Nucleus accumbens (tissue), 56 donors: ENCODE measurements at places on chromosomes 11 and 22.
A peak's percentile ranks its signal among the peaks of the same experiment; 100 is the strongest.

- peak; percentile 41 for DNase-seq
Measured at GRCh38 chr22:38413085-38414008, 41.7 kb downstream of the KCNJ4 start.

DNA sequence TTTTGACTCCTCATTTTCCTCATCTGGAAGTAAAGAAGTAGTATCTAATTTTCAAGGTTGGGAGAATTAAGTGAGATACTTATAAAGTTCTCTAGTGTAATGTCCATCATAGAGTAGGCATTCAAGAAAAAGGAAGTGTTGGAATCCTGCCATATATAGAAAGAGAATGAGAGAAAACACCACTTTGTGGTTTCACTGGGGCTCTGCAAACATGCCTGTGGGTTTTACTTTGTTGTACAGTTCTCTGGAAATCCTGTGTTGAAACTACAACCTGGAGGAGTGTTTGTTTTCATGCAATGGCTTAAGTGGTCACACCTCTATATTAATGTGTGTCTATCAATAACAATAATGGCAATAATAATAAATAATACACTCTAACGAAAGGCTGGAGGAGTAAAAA lies 741.7 kb downstream of the NELL1 start:
- no peak for DNase-seq

GRCh38 chr11:107752949-107753822 lies 41.3 kb upstream of the SLN start:
- DNase-seq = no peak

DNA sequence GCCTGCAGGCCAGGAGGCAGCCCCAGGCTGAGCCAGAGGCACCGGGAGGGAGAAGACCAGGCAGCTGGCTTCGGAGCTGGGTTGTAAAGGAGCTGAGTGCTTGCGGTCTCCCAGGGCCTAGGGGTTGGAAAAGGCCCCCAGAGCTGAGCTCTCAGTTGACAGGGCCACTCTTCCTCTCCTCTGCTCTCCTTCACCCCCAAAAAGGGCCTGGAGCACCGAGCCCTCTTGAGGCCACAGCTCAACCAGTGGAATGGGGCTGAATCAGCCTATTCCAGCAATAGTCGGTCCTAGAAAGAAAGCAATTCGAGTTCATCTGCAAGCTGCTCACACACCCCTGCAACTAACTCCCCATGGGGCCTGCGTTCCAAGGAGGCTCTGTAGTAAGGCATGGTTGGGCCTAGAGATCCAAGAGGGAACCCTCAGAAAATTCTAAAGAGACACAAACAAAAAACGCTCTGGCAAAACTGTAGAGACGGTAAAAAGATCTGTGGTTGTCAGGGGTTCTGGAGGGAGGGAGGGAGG lies 205.0 kb downstream of the BUD13 start:
- DNase-seq = no peak

DNA sequence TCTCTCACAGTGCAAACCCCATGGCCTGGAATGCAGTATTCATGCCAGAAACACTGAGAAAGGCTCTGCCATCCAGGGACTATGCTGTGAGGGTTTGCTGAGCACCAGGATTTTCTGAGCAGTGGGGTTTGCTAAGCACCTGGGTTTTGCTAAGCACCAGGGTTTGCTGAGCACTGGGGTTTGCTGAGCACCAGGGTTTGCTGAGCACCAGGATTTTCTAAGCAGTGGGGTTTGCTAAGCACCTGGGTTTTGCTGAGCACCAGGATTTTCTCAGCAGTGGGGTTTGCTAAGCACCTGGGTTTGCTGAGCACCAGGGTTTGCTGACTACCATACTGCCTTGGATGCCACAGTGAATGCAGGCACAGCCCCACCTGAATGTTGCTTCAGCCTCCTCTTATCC lies 48.3 kb upstream of the SMIM38 start:
- DNase-seq = no peak

DNA sequence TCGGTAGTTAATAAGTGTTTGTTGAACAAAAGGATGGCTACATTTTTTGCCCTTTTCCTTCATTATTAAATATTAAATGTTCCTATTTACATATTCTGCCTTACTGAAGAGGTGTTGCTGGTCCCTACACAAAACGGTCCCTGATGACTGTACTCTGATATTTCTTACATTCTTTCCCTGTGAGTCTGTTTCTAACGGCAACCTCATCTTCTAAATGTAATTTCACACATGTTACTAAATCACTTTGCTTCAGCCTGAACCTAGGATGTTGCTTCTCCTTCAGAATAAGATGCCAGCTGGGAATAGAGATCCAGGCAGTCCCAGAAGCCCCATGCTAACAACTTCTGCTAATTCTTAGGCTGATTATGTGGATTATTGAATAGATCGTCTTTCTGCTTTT lies 50.3 kb downstream of the SPON1 start:
- no peak for DNase-seq

GRCh38 chr11:95495706-95496105 lies 264.7 kb upstream of the SESN3 start:
- no peak for DNase-seq

DNA sequence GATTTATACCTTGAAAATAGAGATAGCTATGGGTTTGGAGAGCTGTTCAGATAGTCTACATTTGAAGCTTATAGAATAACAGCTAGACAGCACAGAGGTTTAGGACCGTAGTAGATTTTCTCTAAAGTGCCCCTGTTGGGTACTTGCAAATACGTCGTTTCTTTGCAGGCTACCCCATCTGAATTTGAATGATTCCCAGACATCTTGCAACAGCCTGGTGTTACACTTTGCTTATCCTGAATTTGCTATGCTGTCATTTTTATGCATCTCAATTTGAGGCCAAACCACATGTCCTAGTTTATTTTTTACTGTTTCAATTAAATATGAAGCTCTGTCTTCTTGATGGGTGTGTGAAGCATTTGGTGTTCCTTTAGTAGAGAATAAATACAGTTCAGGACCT lies 142.1 kb downstream of the WNT11 start:
- DNase-seq = no peak

DNA sequence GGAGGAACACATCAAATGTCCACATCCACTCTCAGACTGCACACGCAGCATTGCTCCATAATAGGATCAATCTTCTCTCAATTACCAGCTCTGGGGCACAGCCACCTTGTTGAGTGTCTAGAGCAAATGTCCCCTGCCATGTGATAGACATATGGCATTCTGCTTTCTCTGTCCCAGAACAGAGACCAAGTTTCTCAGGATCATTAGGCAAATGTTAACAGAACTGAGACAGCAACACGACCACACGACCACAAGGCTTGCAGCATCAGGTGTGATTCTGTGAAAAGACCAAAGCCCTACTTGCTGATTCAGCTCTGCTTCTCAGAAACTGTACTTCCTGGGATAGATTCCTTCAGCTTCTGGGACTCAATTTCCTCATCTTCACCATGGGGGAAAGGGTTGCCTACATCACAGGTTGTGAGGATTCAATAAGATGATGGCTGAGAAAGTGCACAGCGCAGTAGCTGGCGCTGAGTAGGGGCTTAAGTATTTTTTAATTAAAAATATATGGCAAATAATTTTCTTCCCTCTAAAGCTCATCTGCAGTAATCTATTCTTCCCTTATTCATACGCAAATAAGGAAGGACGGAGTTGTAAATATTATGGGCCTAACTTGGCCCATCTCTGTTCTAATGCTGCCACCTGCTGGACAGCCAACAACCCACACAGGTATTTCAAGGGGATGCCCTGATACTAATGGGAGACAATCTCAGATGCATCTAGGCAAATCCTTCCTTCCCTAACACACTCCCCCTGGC lies 54.3 kb upstream of the USP47 start:
- DNase-seq = no peak

GRCh38 chr22:38132794-38133193 lies 22.3 kb upstream of the BAIAP2L2 start:
- DNase-seq = no peak

- DNase-seq = peak; percentile 13
Measured at GRCh38 chr11:62340269-62340901, 3.1 kb downstream of the ASRGL1 start.

DNA sequence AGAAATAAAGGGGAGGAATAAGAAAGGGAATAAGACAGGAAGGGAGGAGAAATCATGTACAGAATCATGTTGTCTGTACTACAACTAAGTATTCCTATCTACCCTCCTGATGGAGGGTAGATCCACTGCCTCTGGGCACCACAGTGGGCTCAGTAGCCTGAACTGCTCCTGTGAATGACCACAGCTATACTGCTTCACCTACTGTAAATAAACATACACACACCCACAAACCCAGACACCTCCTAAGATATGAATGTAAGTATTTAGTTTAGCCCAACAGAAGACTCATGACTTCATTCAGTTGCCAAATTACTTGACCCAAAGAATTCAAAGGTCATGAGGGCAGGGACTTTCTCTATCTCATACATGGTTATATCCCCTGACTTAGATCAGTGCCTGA lies 177.3 kb upstream of the C11orf58 start:
- no peak for DNase-seq

GRCh38 chr11:17508791-17509190 lies 32.1 kb upstream of the ABCC8 start:
- no peak for DNase-seq

DNA sequence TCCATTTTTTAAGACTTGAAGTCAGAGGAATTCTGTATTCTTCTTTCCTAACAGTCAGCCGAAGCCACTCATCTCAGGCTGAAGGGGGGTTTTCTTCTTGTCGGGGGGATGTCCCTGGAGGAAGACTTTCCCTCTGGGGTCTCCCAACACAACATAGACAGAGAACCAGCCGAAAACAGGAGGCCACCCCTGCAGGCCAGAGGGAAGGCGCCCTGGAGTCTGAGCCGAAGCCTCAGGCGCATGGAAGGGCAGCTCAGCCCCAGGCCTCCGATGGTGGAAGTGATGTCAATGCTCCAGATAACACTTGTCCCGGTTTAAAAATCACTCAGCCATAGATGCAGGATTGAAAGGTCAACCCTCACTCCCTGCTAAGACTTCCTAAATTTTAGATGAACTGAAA lies 1393.0 kb downstream of the TBC1D22A start:
- no peak for DNase-seq

- no peak for DNase-seq
Measured at GRCh38 chr22:44025171-44026065, 1.3 kb downstream of the PARVB start.

GRCh38 chr11:60924110-60924905 lies at the start of gene TMEM132A:
Gene TMEM132A, plus strand, starts transcription at chr11:60924460. Its CDS starts 174 bp downstream, at chr11:60924634.
- peak; percentile 40 for DNase-seq

GRCh38 chr11:63623513-63624140 lies 9.4 kb upstream of the PLAAT3 start:
- no peak for DNase-seq

GRCh38 chr11:8071616-8072581 lies 9.1 kb upstream of the TUB start:
- DNase-seq = no peak

- DNase-seq = no peak
Measured at GRCh38 chr11:15569305-15570025, 454.7 kb downstream of the INSC start.

DNA sequence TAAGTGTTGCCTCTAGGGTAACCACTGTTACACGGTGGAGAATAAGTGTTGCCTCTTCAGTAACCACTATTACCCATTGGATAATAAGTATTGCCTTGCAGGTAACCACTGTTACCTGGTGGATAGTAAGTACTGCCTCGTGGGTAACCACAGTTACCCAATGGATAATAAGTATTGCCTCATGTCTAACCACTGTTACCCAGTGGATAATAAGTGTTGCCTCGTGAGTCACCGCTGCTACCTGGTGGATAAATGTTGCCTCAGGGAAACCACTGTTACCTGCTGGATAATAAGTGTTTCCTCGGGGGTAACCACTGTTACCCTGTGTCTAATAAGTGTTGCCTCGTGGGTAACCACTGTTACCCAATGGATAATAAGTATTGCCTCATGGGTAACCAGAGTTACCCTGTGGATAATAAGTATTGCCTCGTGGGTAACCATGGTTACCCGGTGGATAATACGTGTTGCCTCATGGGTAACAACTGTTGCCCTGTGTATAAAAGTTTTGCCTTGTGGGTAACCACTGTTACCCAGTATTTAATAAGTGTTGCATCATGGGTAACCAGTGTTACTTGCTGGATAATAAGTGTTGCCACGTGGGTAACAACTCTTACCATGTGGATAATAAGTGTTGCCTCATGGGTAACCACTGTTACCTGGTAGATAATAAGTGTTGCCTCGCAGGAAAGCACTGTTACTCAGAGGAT lies 12.3 kb upstream of the NXPE4 start:
- DNase-seq = no peak

- no peak for DNase-seq
Measured at GRCh38 chr22:43036282-43036829, 21.4 kb upstream of the PACSIN2 start.

DNA sequence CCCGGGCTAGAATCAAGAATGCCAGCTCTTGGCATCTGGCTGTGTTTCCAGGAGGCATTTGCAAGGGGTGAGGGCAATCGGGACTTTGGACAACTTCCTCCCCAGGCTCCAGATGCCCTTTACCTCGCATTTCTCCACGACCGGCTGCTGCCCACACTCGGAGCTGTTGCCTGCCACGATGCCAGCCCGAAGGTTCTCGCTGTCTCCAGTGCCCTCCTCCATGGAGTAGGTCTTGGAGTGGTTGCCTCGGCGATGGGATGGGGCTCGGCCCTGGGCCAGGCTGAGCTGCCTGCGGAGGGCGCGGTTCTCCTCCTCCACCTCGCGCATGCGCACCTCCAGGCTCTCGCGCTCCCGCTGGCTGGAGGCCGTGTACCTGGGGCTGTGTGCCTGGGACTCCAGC lies 270.0 kb downstream of the LARGE1 start:
- DNase-seq = no peak

DNA sequence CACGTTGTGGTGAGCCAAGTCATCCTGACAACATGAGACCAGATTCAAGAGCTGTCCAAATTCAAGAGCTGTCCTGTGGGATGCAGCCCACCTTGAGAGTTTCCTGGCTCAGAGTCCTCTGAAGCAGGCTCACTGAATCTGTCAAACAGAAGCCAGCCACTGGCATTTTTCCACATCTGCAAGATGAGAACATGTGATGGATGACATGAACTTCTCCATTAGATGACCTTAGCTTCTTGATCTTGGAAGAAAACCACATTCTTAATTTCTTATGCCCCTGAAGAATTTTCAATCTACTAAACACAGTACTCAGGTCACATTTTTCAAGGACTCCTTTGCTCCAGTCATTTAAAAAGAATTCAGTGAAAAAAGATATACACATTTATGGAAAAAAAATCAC lies 291.0 kb downstream of the GUCY1A2 start:
- no peak for DNase-seq

GRCh38 chr22:49268924-49269323 lies 558.7 kb downstream of the BRD1 start:
- DNase-seq = no peak

GRCh38 chr11:106937111-106937510 lies 81.2 kb downstream of the GUCY1A2 start:
- no peak for DNase-seq

DNA sequence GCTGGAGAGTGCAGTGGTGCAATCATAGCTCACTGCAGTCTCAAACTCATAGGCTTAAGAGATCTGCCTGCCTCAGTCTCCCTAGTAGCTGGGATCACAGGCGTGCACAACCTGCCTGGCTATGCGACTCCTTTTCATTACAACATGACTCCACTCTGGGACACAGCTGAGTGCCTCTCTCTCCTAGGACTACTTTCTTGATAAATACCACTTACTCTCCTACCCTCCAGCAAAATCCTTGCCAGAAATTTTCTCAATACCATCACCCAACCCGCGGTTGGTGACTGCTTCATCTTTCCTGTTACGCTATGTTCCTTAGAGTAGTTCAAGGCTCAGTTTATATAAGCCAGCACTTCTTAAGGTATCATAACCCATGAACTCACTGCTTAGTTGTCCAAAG lies 26.9 kb downstream of the ARFGAP3 start:
- no peak for DNase-seq
